ENCODE measurements at places on chromosomes 1 and 21.

GRCh38 chr1:192724670-192725069, 84.2 kb upstream of the RGS2 start:
- no peak for DNase-seq

DNA sequence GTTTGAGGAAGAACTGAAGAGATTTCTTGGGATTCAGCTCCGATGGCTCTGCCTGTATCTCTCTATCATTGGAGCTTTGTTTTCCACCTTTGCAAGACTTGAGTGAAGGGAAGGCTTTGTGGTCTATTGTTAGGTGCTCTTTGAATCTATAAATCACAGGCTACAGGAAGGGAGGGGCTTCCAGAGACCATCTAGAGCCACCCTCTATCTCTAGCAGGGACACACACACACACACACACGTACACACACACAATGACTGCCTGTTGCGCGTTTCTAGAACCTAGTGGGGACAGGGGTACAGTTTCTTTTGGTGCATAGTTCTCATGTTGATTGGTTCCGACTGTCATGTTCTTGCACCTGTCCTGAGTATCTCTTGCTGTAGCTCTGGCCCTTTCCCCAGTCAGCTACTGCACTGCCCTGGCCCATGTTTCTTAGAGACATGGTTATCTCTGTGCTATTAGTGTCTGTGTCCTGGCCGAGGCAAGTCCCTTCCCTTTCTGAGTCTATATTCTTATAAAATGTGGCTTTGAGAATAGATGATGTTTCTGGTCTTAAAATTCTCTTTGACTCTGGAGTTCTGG, 60.7 kb downstream of the MAN1C1 start:
- no peak for DNase-seq

- no peak for DNase-seq
These were observed 99.6 kb upstream of the COG2 start for GRCh38 chr1:230542681-230543080.

GRCh38 chr1:45375104-45376090, 35.2 kb upstream of the MUTYH start:
- DNase-seq, result no peak

DNA sequence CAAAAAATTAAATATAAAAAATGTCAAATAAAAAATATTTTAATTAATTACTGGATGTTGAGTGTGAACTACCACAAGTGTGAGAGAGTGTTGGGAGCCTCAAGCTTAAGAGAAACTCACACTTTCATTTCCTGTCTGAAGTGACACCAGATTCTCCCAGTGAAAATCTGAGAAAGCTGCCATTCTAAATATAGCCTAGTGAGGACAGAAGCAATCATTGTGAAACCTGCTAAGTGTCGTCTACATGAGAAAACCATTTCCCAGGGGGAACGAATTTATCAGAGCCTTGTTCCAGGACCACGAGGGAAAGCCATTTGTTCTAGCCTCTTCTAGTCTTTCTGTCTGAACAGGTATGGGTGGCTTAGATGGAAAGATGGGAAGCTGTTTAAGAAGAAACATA, 329.3 kb upstream of the PRMT6 start:
- DNase-seq, result no peak

DNA sequence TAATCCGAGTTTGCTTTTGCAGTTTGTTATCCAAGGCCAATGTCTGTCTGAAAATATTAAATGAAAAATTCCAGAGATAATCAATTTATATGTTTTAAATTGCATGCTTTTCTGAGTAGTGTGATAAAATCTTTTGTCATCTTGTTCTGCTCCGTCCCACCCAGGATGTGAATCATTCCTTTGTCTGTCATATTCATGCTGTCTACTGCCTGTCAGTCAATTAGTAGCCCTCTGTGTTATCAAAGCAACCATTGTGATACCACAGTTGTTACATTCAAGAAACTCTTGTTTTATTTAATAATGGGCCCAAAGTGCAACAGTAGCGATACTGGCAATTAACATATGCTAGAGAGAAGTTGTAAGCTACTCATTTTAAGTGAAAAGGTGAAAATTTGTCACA, 819.3 kb downstream of the BRINP3 start:
- DNase-seq, result no peak

DNA sequence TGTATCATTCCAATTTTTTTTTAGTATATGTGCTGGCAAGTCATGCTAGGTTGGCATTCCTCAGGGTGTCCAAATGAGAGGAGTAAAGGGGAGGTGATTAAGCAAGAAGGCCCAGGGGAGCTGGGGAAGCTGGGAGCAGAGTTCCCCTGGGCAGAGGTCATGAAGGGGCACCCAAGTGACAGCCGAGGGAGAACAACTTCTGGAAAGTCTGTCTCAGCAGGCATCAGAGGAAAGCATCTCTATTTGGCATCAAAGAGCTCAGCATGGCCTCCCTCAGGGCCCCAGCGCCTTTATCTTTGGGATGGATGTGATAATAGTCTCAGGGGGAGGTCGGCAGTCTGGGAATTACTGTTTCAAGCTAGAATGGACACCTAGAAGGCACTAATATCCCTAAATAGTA, 5.0 kb upstream of the ENO1 start:
- no peak for DNase-seq

GRCh38 chr1:168405906-168406549, 125.4 kb downstream of the TBX19 start:
- no peak for DNase-seq

- no peak for DNase-seq
These were observed 100.7 kb downstream of the BARHL2 start for GRCh38 chr1:90616395-90616794.

DNA sequence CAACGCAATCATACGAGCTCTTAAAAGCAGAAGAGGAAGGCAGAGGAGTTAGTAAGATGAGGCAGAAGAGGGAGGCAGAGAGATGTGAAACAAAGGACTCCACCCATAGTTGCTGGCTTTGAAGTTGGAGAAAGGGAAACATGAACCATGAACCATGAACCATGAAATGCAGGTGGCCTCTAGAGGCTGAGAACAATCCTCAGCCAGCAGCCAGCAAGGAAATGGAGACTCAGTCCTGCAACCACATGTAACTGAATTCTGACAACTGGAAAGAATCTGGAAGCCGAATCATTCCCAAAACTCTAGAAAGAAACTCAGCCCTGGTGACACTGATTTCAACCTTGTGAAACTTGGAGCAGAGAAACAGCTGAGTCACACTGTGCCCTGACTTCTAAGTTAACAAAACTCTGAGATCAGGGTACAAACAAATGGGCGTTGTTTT, 10.1 kb downstream of the DIPK1A start:
- no peak for DNase-seq

DNA sequence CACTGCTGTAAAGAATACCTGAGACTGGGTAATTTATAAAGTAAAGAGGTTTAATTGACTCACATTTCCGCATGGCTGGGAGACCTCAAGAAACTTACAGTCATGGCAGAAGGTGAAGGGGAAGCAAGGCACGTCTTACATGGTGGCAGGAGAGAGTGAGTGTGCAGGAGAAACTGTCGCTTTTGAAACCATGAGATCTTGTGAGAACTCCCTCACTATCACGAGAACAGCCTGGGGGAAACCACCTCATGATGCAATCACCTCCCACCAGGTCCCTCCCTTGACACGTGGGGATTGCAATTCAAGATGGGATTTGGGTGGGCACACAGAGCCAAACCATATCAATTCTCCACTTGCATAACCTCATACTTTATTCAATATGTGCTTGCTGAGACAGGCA, 76.6 kb downstream of the GIPC2 start:
- DNase-seq, result no peak

GRCh38 chr1:83641796-83642443, 357.0 kb downstream of the TTLL7 start:
- DNase-seq, result peak; percentile 13

DNA sequence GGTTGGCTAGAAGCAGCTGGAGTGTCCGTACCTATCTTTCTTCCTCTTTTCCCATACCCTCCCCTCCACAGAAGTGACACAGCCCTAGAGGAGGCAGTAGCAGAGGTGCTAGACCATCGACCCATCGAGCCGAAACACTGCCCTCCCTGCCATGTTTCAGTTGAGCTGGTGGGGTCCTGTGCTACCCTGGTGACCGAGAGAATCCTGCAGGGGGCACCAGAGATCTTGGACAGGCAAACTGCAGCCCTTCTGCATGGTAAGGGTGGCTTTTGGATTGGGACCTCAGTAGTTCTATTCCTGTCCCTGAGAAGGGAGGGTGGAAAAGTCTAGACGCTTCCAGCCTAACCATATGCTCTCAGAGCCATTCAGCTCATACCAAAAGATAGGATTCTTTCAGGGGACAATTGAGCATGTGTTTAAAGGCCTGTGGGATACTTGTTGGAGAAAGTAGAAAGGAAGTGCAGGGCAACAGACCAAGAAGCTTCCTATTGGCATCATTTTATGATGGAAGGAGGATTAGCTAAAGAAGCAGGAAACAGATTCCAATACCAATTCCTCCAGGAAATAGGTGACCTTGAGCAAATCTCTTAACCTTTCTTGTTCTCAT, 11.7 kb upstream of the BNIPL start:
- peak; percentile 69 for DNase-seq

DNA sequence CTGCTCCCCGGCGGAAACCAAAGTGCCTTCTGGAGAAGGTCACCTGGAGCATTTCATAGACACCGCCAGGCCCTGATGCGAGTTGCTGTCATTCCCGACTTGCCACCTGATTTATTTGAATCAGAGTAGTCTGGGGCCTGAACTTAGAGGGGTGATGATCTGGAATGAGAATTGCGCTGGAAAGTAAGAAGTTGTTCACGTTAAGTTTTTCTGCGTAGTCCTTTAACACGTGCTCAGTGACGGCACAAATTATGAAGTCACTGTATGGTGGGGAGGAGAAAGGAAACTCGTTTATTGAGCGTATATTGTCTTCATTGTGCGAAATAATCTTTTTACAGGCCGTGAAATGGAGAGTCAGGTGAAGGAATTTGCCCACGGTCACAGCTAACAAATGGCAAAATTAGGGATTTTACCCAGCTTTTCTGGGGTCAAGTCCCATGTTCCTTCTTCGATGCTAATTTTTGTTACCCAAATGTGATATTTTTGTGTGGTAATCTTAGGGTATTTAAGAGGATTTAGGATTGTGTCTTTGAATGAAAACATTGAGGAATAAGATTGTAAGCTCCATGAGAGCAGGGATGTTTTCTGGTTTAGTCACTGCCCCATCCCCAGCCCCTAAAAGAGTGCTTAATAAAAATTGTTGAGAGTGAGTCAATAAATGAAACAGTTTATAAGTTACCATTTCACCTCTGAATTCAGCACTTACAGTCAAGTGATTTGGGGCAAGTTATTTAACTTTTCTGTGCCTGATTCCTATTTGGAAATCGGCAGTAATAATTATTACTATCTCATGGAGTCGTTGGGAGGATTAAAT, 46.4 kb upstream of the NBL1 start:
- peak; percentile 35 for DNase-seq

DNA sequence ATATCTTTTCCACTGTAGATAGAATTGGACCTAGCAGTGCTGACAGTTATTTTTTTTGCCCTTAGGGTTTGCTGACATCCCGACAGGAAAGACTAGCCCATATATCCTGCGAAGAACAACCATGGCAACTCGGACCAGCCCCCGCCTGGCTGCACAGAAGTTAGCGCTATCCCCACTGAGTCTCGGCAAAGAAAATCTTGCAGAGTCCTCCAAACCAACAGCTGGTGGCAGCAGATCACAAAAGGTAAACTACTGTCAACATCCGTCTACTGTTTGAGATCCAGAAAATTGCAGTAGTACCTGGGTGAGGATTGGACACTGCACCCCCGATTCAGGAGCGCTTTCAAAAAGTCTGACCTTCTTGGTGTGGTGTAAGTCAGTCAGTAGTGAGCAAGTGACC, 55.8 kb downstream of the CENPF start:
- peak; percentile 55 for DNase-seq

DNA sequence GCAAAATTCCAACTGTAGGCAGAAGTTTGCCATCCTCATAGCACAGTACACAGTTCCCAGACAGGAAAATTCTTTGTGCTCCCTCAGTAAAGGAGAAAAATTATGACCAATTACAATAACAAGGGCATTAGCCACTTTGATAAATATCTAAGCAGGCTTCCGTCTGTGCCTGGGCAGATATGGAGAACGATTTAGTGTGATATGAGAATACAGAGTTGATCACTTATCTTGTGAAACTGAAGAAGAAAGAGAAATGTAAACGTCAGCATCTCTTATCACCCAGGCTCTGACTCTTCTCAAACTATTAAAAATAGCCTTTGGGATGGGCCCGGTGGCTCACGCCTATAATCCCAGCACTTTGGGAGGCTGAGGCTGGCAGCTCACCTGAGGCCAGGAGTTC, 54.5 kb upstream of the TIAM1 start:
- DNase-seq, result no peak

GRCh38 chr1:151065089-151065645, 5.0 kb downstream of the MLLT11 start:
- no peak for DNase-seq

DNA sequence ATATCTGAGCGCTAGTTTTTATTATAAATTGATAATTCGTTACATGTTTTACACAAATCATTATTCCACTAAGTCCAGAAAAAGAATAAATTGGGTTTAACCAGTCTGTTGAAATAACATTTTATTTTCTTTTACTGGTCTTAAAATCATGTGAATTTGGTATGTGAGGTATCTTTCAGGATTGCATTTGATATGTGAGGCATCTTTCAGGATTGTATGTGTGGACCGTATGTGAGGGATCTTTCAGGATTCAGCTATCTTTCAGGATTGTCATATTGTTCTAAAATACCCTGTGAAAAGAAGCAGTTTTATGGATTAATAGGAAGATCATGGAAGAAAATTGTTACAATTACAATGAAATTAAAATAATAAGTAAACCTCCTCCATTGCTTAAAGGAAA, 42.9 kb downstream of the USP25 start:
- no peak for DNase-seq

DNA sequence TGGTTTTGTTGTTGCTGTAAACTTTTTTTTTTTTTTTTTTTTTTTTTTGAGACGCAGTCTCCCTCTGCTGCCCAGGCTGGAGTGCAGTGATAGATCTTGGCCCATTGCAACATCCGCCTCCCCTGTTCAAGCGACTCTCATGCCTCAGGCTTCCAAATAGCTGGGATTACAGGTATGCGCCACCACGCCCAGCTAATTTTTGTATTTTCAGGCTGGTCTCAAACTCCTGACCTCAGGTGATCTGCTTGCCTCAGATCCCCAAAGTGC, 78.9 kb upstream of the SLC45A1 start:
- DNase-seq, result peak; percentile 50

DNA sequence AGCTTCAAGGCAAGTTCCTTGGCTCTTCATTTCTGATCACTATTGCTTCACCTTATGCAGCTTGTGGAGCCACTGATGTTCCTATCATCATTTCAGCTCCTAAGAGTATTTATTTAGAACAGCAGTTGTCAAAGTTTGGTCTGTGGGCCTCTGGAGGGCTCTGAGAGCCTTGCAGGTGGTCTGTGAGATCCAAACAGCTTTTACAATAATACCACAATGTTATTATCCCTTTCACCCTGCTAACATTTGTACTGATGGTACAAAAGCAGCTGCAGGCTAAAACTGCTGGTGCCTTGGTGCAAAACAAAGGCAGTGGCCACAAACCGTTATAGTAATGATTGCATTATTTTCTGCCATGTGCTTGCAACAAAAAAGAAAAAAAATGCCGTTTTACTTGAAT, 33.8 kb downstream of the PATJ start:
- no peak for DNase-seq

DNA sequence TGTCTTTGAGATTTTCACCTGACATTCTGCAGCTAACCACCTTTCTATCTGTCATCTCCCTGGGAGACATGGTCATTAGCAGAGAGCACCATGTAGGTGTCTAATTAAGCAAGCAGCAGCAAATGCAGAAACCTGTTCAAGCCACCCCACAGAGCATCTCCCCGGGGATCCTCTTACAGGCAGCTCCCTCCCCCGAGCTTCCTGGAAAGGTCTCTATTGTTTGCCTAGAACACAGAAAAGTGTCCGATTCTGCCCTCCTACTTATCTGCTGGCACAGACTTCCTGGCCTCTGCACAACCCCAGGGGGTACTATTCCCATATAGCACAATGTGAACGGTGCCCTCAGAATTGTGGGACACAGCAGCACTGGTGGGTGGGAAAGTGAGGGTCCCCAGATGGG, 46.1 kb downstream of the PLEKHA6 start:
- no peak for DNase-seq

All from umbilical cord (tissue), 2 donors.